Stimulated activated CD8-positive, alpha-beta memory T cell treated with anti-CD3 and anti-CD28 coated beads, Interleukin-7, amount 100 ng/mL, for 4 hours (primary cell): ENCODE measurements at places on chromosomes 4 and X.

GRCh38 chr4:158042591-158043030 lies 130.2 kb downstream of the GASK1B start:
- DNase-seq, result no peak

- no peak for DNase-seq
Measured at GRCh38 chrX:13345438-13345837, 25.6 kb upstream of the ATXN3L start.

DNA sequence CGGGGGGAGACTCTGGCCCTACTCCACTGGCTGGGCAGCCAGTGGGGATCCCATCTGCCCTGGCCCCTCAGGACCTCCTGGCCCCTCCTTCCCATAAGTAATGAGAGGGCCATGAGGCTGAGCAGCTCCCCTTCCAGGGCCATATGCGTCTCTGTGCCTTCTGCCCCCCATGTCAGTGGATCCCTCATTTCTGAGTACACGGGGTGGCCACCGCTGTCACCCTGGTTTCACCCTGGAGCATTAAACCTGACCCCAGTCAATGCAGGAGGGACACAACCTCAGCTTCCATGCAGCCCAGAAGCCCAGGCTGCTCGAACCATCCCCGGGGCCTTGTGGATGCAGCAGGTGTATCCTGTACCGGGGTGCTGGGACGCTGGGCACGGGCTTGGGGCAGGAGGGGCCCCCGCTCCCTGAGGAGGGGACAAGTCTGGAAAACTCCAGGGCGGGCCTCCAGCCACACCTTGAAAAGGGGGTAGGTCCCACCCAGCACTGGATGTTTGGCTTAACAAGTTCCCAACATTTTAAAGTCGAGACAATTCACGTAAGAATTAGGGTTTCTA lies 24.2 kb downstream of the ATP5ME start:
- no peak for DNase-seq

GRCh38 chrX:82695066-82695465 lies 813.0 kb upstream of the POU3F4 start:
- DNase-seq, result no peak

DNA sequence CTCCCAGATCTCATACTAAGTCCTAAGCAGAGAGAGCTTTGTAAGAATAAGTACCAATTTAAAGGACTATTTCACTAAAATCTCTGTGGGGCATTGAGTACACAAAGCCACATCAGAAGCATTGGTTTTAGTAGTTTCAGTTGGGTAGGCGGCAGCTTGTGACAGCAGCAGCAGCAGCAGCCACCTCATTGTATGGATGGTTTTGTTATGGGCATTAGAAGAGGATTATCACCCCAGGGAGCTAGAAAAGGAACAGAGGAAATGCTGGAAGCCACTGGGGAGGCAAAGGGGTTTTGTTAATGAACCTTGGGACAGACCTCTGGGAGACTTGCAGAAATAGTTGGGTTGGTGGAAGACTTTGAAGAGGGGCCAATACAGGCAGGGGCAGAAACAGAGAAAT lies 93.9 kb upstream of the FRMPD3 start:
- no peak for DNase-seq

DNA sequence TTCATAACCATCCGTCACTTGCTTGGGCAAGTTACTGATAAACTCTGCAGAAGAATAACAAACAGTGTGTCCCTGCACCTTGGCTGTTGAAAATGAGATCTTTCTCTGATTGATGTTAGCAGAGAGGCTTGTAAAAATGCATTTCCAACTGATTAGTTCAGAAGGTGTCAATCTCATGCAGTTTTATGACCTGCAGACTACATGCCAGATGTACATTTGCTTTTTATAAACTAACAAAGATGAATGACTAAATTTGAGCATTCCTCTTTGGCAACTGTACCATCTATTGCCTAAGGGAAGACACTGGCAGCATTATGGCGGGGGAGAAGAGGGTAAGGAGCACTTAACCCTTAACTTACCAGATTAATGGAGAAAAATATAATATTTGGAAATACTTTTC lies 192.8 kb downstream of the DCTD start:
- no peak for DNase-seq

- no peak for DNase-seq
Measured at GRCh38 chr4:20354120-20354519, 102.4 kb downstream of the SLIT2 start.

- DNase-seq, result peak; percentile 17
Measured at GRCh38 chrX:19889582-19890342, 2.4 kb upstream of the SH3KBP1 start.

DNA sequence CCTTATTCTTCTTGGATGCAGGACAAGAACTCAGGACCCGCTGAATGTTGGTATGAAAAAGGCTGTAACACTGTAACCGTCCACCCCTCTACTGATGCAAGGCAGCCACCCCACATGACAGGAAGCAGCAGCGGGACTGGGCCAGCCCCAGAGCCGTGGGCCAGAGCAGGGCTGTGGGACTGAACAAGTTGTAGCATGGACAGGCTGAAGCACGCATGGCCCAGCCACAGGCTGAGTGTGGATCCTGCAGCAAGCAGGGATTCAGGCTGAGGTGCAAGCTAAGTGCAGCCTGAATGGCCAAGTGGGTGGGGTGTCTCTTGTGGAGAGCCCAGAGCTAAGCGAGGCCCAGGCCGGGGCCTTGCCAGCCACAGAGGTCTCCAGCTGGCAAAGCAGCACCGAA lies 632.2 kb downstream of the SPOCK3 start:
- DNase-seq, result no peak

- no peak for DNase-seq
Measured at GRCh38 chrX:17922303-17922702, 61.2 kb upstream of the RAI2 start.

DNA sequence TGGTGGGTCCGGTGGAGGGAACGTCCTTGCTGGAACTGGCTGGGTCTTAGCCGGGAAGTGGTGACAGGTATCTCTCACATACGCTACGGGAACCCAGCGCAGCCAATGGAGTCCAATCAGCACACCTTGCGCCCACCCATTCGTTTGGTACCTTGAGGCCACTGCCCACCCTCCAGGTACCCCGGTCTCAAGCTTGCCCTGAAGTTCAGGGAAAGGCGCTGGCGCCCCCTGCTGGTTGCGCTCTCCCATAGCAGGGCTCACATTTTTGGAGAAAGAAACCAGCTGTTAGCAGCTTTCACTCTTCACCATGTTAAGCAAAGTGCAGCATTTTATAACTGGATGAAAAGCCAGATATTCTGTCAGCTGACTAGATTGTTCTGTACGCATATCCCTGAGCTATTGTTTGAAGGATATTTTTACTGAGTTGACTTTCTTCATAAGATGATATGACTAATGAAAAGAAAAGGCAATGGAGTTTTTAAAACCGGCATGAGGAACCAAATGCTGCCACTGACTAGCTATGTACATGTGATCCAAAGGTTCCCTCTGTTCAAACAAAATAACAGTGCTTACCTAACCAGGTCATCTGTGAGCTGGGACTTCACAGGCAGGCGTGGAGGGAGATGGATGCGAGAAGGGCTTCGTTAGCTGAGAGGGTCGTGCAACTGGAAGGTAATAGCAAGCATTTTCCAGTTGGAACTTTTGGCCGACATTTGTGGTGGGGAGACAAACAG lies 43.7 kb downstream of the OTOP1 start:
- no peak for DNase-seq
